ENCODE measurements at places on chromosomes 3 and 15.

DNA sequence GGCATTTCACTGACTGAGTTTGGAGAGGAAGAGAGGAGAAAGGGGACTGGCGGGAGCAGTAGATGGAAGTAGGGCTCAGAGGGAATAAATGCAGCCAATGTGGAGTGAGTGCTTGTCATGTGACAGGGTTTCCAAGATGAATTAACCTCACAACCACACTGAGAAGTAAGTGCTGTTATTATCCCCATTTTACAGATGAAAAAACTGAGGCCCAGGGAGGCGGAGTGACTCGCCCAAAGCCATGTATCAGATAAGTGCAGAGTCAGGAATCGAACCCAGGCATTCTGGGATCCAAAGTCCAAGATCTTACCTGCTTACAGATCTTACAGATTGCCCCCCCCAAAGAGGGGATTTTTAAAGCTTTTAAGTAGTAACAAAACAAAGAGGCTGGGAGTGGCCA lies 207.2 kb downstream of the SHQ1 start:
- DNase-seq, result no peak

- DNase-seq, result no peak
Observed at GRCh38 chr3:30768046-30768445, 126.4 kb downstream of the GADL1 start.

GRCh38 chr3:143339451-143339850 lies 219.9 kb downstream of the CHST2 start:
- no peak for DNase-seq

GRCh38 chr15:68192804-68193486 lies 12.2 kb downstream of the CALML4 start:
- DNase-seq, result no peak

- DNase-seq, result no peak
Observed at GRCh38 chr15:80891006-80891405, 98.6 kb downstream of the MESD start.

DNA sequence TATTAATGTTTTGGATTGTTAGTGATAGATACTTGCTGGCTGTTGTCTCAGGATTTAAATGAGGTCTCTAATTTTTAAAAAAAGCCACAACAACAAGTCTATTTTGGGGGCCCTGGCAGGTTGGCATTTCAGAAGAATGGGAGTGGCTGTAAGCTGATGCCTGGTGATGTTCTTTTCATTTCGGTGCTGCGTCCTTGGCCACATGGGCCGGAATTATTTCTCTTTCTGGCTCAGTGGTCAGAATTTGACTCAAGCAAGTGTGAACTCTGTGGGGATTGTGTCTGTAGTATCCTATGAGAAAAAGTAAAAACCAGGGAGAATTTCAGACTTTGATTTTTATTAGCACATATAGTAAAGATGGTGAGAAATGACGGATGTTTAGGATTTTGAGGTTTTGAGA lies 203.0 kb downstream of the AKAP13 start:
- no peak for DNase-seq

GRCh38 chr15:70327856-70328678 lies 230.3 kb upstream of the TLE3 start:
- DNase-seq, result no peak

GRCh38 chr15:36362509-36362915 lies 216.9 kb upstream of the CDIN1 start:
- DNase-seq, result no peak

DNA sequence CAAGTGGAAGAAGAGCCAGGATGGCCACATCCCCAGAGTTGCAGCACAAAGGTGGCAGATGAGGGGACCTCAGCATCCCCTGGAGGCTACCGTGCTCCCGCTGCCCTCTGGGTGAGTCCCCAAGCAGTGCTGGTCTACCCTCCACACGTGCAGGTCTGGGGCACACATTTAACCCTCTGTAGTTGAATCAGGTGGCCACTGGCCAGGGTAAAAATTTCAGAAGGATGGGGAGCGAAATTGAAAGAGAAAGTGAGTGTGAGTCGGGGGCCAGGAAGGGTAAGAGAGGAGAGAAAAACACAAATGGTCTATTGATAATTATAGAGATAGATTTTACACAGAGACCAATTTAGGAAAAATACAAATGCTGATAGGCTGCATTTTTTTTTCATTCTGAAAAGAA lies 139.5 kb upstream of the EIF1B start:
- DNase-seq, result no peak

DNA sequence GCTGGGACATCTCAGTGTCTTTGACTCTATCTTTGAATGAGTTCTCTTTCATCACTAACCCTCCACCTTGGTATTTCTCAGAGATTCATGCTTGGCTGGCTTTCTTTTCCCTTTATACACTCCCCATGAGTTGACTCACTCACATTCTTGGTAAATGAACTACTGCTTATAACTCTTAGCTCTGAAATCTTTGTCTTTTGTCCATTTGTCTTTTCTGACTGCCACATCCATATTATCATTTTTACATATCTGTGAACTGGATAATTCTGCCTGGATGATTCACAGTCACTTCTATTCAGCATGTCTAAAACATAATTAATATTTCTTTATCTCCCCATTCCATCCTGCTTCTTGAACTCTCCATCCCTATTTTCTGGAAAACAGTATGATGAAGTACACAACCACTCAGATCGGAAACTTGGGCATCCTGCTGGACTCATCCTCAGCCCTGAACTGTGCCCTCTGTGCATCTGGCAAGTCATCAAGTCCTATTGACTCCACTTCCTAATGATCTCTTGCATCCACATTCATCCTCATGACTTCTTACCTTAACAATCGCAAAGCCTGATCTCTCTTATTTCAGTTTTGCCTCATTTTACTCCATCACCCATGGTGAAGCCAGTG lies 66.9 kb downstream of the KCNAB1 start:
- no peak for DNase-seq

- DNase-seq, result no peak
Observed at GRCh38 chr3:100830931-100831330, 121.6 kb downstream of the TFG start.

GRCh38 chr15:60899322-60899966 lies 329.7 kb downstream of the RORA start:
- no peak for DNase-seq

DNA sequence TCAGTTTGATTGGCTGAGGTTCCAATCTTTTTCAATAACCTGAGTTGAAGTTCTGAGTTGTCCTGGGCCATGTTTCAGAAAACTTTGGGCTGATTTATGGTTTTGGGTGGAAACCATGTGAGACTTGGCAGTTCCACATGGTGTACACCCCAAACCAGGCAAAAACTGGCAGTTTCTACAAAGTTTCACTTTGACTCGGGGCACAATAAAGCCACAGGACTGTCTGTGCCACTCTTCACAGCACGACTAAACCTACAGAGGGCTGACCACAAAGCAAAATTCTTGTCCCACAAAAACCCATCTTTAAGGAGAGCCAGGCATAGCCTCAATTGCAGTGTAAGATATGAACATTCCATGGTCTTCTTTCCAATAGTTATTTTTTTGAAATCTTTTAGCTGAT lies 155.0 kb downstream of the DUT start:
- DNase-seq, result no peak

- DNase-seq, result no peak
Observed at GRCh38 chr3:32105291-32106131, 909 bp upstream of the GPD1L start.

- no peak for DNase-seq
Observed at GRCh38 chr3:145780301-145780700, 380.7 kb downstream of the PLOD2 start.

Data from T-cell (primary cell).